ENCODE measurements at places on chromosomes 12 and 14.
A peak's percentile ranks its signal among the peaks of the same experiment; 100 is the strongest.

GRCh38 chr14:54470701-54471100, 18.1 kb downstream of the GMFB start:
- H3K27me3 ChIP-seq: no peaks in the 10 kb centered on the region
- no peak overlapping the region for H3K4me3 ChIP-seq
- no peak for DNase-seq
- H3K27ac ChIP-seq: no peak overlapping the region
- peaks cover 26% of the 10 kb centered on the region for H3K36me3 ChIP-seq

- no peak for DNase-seq
- H3K4me3 ChIP-seq: no peak overlapping the region
- no peak overlapping the region for H3K27ac ChIP-seq
- H3K36me3 ChIP-seq: no peaks in the 10 kb centered on the region
- H3K27me3 ChIP-seq: no peaks in the 10 kb centered on the region
- H3K4me1 ChIP-seq: no peaks in the 10 kb centered on the region
These were observed 94.0 kb downstream of the C12orf50 start for GRCh38 chr12:87935216-87935615.

- H3K27me3 ChIP-seq: no peaks in the 10 kb centered on the region
- DNase-seq: no peak
- peaks cover 22% of the 10 kb centered on the region for H3K4me1 ChIP-seq
- H3K27ac ChIP-seq: no peak overlapping the region
These were observed 109.1 kb downstream of the VCPKMT start for GRCh38 chr14:50007123-50007903.

DNA sequence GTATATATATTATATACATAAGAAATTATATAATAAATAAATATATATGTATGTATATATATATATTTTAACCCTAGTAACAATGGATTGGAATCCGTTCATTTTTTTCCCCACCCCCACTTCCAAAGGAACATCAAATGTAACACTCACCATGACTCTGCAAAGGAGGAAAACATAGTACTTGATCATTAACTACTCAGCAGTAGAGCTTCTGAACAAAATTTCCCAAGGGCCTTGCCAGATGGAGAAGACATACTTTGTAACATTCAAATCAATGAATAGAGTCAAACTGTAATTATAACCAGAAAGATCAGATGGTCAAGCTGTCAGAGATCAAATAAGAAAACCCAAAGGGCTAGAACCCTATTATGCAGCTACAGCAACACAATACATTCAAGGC, 126.0 kb upstream of the CNTN1 start:
- H3K4me1 ChIP-seq: no peaks in the 10 kb centered on the region
- H3K27me3 ChIP-seq: no peaks in the 10 kb centered on the region
- no peaks in the 10 kb centered on the region for H3K36me3 ChIP-seq
- H3K27ac ChIP-seq: no peak overlapping the region
- no peak for DNase-seq

- H3K27me3 ChIP-seq: peaks cover 8% of the 10 kb centered on the region
- DNase-seq: no peak
- H3K4me1 ChIP-seq: no peaks in the 10 kb centered on the region
- no peak overlapping the region for H3K4me3 ChIP-seq
- H3K36me3 ChIP-seq: no peaks in the 10 kb centered on the region
These were observed 37.0 kb upstream of the EIF5 start for GRCh38 chr14:103296987-103297386.

GRCh38 chr14:73686901-73687300, 27.3 kb downstream of the PNMA1 start:
- no peaks in the 10 kb centered on the region for H3K27me3 ChIP-seq
- H3K36me3 ChIP-seq: peaks cover 7% of the 10 kb centered on the region
- no peaks in the 10 kb centered on the region for H3K4me1 ChIP-seq
- no peak overlapping the region for H3K27ac ChIP-seq
- H3K4me3 ChIP-seq: no peak overlapping the region
- no peak for DNase-seq

DNA sequence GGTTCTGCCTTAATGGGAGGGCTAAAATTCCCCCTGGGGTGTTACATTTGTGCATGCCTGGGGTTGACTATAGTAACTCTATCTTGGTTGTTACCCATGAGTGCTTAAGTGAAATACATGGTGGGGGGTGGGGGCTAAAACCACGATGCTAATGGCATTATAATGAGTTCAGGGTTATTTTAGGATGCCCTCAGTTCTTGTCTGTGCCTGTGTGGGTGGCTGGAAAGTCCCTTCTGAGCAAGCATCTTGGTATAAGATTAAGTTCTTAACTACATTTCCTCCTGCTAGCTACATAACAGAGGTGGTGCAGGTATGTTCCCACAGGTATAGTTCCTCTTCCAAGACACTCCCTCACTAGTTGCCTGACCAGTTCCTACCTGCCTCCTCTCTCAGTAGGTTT, 822.3 kb downstream of the LRFN5 start:
- no peaks in the 10 kb centered on the region for H3K27me3 ChIP-seq
- no peak overlapping the region for H3K27ac ChIP-seq
- H3K4me1 ChIP-seq: no peaks in the 10 kb centered on the region
- H3K4me3 ChIP-seq: no peak overlapping the region
- DNase-seq: peak; percentile 3

GRCh38 chr12:102528111-102528510, 47.7 kb upstream of the IGF1 start:
- no peak overlapping the region for H3K4me3 ChIP-seq
- H3K27ac ChIP-seq: no peak overlapping the region
- no peaks in the 10 kb centered on the region for H3K4me1 ChIP-seq
- H3K36me3 ChIP-seq: no peaks in the 10 kb centered on the region
